Prostate gland (tissue), 2 donors: ENCODE measurements at places on chromosomes 11 and 22.

- no peak for DNase-seq
Observed at GRCh38 chr11:64854534-64855502, 10.4 kb upstream of the CDC42BPG start.

DNA sequence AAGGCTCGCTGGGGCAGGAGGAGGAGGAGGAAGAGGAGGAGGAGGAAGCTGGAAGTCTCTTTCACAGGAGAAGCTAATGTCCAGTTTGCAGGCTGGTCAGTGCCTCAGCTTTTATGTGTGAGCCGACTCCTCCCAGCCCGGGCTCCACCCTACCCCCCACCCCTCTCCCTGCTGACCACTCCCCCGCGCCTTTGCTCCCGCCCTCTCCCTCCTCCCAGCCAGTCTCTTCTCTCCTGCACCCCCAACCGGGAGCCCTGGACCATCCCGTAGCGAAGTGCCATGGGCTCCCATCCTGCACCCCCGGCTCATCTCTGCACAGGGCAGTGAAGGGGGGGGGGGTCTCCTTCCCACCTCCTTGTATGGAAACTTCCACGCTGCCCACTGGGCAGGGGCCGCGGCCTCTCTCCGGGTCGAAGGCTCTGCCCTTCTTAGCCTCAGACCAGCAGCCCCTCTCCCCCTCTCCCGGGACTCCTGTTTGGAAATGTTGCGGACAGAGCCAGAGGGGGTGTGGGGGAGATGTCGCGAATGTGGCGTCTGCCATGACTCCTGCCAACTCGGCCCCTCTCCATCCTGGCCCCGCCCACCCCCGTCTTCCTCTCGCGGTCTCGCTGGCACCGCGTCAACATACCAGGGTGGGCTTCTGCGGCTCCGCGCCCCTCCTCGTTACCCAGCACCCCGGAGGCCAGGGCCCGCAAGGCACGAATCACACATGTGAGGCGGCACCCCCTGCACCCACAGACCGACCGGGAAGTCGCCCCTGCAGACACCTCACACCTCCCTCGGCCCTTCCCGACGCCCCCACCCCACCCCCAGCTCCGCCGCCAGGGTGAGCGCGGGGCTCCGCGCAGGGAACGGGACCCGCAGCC lies 1.8 kb downstream of the IGF2 start:
- peak; percentile 43 for DNase-seq

- no peak for DNase-seq
Observed at GRCh38 chr11:56950510-56950909, 38.2 kb upstream of the OR5AK2 start.

DNA sequence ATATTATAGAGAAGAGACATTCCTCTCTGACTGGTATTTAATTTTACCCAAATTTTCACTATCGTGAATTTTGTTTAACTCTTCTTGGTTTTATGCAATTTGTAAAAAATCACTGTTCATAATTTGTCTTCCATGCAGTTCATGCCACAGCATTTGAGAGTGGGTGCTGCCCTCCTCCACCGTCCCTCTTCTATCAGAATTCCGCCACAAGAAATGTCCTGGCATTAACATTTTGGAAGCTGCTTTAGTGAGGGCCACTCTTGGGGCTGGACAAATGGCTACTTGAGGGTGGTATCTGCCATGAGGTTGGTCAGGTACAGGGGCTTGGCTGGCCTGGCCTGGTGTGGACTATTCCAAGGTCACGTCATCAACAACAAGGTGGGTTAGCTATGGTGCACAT lies 68.3 kb upstream of the CLDN5 start:
- DNase-seq, result no peak

GRCh38 chr11:19844806-19845205 lies 132.2 kb downstream of the NAV2 start:
- no peak for DNase-seq

- DNase-seq, result no peak
Observed at GRCh38 chr22:19368876-19369275, 62.7 kb downstream of the HIRA start.

GRCh38 chr11:76355172-76355571 lies 25.8 kb downstream of the THAP12 start:
- DNase-seq, result no peak

DNA sequence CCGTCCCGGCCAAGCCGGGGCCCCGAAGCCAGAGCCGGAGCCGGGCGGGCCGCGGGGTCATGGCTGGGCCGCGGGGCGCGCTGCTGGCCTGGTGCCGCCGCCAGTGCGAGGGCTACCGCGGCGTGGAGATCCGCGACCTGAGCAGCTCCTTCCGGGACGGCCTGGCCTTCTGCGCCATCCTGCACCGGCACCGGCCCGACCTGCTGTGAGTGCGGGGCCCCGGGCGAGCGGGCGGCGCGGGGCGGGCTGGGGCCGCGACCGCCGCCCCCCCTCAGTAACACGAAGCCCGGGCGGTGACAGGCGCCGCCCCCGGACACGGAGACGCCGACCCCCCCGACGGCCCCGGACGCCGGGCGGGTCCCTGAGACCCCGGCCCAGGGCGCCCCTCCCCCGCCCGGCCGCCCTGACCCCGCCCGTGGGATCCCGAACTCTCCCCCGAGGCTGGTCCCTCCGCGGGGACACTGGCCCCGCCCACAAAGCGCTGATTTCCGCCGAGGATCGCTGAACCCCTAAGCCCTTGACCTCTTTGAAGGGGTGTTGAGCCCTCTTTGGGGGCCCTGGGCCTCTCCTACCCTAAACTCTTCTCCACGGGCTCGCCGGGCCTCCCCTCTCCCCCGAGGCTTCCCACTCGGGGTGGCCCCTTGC lies 389 bp downstream of the MICALL1 start:
- no peak for DNase-seq

DNA sequence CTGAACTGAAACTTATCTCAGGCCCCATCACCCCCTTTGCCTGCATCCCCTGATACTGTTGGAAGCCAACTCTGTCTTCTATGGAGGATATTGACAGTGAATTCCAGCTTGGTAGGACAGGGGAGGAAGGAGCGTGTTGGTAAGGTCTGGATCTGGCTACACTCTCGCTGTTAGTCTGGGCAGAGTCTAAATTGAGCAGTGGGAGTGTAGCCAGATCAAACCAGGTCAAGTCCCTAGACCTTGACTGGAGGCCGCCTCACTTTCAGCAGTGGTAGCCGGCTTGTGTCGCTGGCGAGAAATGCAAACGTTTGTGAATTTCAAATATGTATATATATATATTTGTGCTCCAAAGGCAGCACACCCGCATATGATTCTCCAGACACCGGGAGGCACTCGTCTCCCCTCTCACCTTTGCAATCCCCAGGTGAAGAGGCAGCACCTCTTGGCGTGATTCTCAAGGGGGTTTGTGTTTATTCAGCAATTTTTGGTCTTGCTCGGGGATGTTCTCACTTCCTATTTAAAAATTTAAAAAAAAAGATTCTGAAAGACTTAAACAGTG lies 26.7 kb downstream of the DHCR7 start:
- DNase-seq, result no peak

DNA sequence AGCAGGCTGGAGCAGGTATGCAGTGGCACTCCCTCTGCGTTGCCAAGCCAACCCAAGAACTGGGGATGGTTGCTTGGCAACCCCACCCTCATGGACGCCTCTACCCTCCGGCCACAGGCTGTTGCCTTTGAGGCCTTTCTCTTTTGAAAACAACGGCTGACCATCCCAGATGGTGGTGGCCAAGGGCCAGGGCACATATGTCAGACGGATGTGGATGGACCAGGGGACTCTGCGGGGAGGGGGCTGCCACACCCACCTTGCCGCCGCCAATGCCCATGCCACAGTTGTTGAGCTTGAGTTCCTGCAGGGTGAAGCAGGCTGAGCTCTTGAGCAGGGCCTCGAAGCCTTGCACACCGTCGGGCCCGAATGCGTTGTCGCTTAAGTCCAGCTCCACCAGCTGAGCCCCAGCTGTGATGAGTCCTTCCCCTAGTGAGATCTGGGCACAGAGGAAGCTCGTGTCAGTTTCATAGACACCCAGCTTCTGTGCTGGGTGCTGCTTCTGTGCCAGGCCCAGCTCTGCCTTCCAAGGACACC lies 21.5 kb downstream of the RANGAP1 start:
- no peak for DNase-seq

DNA sequence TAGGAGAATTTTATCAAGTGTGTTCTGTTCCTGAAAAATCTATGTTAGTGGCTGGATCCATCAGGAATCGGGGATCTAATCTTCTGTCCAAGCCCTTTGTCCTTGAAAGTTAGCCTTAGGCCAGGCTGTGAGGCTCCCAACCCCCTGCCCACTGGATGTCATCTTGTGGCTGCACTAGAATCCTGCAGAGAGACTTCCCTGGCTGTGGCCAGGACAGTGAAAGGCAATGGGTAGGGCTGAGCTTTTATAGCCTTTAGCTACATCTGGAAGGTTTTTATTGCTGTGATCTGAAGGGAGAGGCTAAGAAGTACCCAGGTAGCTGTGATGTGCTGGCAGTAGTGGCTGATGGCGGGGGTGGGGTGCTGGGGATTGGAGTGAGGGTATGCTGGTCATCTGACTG lies 2.1 kb downstream of the OAF start:
- no peak for DNase-seq

DNA sequence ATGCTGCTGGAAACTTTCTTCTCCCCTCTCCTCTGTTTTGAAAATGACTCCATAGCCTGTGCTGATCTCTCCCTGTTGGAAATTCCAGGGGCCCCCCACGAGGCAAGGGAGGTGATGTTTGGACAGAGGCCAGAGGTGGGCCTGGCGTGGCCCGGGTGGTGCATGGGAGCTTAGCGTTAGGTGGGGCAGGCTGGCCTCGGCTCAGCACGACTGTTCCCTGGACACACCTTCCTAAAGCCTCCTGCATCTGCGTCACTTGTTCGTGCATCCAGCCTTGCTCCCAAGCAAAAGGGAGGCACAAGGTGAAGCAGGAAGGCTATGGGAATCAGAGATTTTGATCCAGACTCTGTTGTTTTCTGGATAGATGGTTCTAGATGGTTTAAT lies 135.2 kb downstream of the CEP164 start:
- no peak for DNase-seq

DNA sequence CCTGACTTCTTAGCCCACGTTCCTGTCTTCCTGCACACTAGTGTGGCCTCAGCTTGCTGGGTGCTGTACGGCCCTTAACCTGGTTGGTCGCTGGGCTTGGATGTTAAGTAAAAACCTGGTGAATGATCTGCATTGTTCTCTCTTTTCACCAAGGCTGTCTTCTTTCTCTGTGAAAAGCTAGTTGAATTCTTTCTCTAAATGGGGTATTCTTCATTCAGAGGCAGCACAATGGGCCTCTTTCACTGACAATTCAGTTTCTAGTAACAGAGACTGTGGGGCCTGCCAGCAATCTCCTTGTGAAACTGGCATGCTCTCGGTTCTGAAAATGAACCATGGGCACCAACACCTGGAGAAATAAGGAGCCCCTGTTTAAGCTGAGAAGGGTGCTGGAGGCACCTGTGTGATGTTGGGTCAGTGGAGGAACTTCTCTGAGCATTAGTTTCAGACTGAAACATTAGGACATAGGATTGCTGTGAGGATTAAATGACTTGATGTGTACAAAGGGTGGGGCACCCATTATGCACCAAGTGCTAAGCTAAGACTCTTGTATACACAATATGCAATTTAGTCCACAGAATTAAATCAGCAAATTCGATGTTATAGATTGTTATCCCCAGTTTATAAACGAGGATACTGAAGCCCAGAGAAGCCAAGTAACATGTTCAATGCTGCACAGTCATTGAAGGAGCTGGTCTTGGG lies 33.1 kb upstream of the ELF5 start:
- DNase-seq, result no peak

GRCh38 chr11:31096191-31096805 lies 273.2 kb downstream of the DCDC1 start:
- no peak for DNase-seq

GRCh38 chr11:250740-251299 lies 14.0 kb downstream of the PSMD13 start:
- DNase-seq, result peak; percentile 29

DNA sequence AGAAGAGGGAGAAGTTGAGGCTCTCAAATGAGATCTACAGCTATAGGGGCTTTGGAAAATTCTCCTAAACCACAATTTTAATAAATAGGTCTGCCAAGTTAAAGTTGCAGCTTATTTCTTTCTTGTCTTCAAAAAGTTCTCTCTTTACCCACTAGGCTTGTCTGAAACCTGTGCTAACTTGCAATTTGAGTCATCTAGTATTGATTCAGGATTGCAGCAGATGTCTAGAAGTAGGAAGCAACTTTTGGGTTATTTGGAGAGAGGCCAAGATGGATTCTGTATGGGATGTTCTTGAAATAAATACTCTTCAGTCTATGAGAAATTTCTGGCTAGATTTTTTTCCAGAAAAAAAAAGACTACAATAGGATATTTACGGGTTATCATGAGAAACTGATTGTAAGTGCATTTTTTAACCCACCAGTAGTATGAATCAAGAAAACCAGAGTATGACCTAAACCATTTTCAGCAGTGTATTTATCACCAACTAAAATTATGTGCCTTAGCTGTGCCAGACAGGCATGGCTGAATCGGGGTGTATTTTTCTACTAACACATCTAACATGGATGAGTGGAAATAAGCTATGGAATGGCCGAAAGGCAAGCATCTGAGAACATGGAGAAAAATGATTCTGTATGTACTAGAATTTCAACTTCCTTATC lies 4.9 kb upstream of the RAB38 start:
- DNase-seq, result peak; percentile 50

- DNase-seq, result no peak
Observed at GRCh38 chr11:23875176-23875850, 621.5 kb upstream of the LUZP2 start.

GRCh38 chr22:30830907-30831306 lies 136.2 kb downstream of the OSBP2 start:
- DNase-seq, result peak; percentile 24

DNA sequence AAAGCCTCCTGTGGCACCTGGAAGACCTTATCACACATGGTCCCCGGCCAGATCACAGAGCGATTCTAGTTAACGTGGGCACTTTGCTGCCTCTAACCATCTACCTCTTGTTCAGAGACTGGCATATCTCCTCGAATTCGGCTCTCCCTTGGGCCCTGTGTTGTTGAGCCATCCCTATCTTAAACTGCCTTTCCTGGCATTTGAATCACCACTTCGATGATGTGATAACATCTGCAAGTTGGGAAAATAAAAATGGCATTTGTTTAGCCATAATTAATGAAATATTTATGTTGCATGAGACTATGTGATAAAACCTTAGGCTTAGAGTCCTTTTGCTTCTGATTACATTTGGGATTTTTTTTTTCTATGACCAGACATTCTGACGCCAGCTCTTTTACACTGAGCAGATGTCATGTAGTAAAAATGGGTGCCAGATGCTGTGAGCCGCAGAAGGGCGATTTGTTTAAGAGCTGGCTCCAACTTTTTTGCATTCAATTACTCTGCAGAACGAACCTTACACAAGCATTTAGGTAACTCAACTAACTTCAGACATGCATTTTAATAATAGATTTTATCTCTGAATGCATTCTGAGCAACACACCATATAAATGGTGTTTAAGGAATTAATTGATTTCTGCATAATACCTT lies 58.5 kb upstream of the PARVA start:
- peak; percentile 29 for DNase-seq

GRCh38 chr11:45348729-45349128 lies 62.6 kb upstream of the SYT13 start:
- DNase-seq, result no peak

GRCh38 chr11:108693852-108694251 lies 29.0 kb downstream of the DDX10 start:
- DNase-seq, result no peak

GRCh38 chr22:25883482-25884033 lies 141.6 kb downstream of the MYO18B start:
- no peak for DNase-seq
